ENCODE measurements at places on chromosomes 6 and 20. TPM values are rescaled to one million over a fixed set of nuclear protein-coding genes. Genes with fewer than 3 reads are reported as not detected.
A peak's percentile ranks its signal among the peaks of the same experiment; 100 is the strongest.

- DNase-seq, result no peak
Measured at GRCh38 chr20:21046413-21047070, 59.6 kb downstream of the LINC00237 start.

GRCh38 chr6:98433325-98434056 is 400.9 kb upstream of the POU3F2 start:
- DNase-seq, result no peak

DNA sequence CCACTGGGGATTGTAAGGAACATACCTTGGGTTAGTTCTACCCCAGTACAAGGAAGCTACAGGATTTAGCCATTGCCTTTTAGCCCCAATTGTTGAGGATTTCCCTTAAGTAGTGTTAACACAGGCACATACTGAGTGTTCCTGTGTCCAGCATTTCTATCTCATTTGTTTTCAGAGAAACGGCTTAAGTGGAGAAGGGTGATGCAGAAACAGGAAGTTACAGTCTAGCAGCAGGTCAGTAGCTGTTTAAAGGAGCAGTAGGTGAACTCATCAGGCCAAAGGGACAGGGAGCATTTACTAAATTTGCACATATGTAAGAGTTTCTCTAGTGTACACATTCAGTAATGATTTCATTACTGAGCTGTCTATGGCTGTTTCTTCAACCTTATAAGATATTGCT is 644.2 kb upstream of the GJE1 start:
- no peak for DNase-seq

STK35 gene
- 10.8 TPM for total RNA-seq

DNA sequence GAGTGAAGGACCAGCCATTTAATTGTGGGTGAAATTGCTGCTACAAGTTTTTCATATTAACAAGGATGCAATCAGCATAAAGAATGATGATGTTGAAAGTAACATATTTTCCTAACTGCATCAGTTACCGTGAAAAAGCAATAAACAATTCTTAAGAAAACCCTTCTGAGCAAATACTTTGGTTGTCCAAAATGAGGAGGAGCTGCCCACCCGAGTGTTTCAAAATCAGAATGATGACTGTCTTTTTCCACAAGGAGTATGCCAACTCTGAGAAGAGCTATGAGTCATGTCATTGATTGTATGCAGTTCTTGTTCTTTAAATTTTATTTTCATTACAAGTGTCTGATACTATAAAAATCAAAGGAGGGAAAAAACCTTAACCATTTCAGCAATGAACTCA is 470.5 kb downstream of the COL12A1 start:
- no peak for DNase-seq

DNA sequence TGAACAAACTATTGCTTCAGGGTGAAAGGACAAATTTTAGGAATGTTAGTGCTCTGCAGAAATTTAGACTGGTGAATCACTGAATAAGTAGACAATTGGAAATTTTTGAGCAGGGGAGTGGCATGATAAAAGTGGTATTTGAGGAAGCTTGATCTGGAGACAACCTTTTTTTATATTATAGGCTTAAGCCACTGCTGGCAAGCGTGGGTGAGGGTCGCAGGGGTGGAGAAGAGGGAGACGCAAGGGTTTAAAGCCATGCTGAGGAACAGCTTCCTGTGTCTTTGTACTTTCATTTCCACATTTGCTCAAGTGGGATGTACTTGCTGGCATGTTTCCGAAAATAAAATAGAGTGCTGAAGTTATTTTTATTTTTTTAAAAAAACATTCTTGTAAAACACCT is 23.7 kb downstream of the NCOA7 start:
- DNase-seq, result peak; percentile 10

DNA sequence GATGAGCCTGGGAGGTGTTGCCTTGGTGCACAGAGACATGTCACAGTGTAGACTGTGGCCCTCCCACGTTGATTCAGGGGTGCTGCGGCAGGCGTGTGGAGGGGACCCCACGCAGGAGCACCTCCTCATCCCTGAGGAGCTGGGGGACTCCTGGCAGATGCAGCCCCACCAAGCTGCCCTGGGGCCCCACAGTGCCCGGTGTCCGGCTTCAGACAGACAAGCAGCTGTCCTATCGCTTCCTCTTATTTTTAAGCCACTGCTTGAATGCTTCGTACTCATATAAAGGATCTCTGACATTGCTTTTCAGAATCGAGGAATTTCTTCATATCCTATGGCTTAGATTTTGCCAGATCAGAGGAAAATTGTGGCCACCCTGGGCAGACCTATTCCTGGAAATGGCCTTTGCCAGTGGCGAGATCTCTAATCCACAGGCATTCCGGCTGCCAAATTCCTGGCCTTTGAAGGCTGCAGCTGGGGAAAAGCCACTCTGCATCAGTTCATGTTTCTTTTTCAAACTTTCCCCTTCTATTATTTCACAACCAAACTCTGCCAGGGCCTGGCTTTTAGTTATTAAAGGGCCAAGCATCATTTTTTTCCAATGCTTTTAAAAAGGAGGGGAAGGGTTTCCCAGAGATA is 337.0 kb downstream of the THBS2 start:
- DNase-seq, result no peak

GRCh38 chr6:141026504-141026903 is 1106.2 kb upstream of the GJE1 start:
- no peak for DNase-seq

DNA sequence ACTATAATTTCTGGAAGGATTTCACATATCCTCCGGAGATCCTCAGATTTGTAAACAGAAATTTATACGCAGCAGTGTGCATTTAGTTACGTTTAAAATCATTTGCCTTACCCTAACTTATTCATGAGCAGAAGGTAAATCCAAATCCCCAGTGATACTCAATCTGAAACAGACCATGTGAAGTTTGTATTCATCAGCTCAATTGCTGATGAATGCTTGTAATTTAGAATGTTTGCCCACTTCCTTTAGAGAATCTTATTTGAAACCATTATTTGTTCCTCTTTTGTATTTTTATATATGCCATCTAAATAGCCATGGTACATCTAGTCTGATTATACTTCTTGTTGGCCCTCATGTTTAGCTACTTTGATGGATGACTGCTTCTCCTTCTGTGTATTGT is 15.4 kb downstream of the TAAR1 start:
- no peak for DNase-seq

DNA sequence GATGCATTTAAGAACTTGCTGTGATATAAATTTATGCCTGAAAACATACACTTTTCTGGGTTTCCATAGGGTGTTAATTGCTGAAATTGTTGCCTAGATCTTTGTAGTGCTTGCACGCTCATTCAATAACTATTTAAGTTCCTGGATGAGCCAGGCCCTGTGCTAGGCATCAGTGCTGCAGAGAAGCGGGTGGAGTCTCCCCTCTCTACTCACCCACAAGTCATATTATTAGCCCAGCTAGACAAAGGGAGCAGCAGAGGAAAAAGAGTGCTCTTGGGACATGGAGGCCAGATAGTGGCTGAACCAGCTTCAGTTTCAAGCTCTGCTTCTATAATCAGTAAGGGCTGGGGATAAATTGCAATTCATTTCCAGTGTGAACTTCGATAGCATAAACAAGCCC is 329.1 kb downstream of the TFAP2B start:
- no peak for DNase-seq

- DNase-seq, result peak; percentile 30
Measured at GRCh38 chr20:35767683-35768481, 3.9 kb upstream of the PHF20 start.

HLA-DQB1 gene
- total RNA-seq, result 0.51 TPM

- DNase-seq, result no peak
Measured at GRCh38 chr6:157885211-157885788, 62.3 kb downstream of the SNX9 start.

HLA-DMA gene
- 0.11 TPM for total RNA-seq

DNA sequence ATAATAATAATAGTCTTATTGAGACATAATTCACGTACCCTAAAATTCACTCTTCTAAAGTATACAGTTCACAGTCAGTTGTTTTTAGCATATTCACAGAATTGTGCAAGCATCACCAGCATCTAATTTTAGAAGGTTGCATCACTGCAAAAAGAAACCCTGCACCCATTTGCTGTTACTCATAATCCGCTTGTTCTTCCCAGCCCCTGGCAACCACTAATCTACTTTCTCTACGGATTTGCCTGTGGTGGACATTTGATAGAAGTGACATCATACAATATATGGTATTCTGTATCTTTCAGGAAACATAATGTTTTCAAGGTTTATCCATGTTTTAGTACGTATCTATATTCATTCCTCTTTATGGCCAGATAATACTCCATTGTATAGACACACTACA is 41.5 kb upstream of the FAM184A start:
- DNase-seq, result peak; percentile 22

SLC9A8 gene
- 2.2 TPM for total RNA-seq

DNA sequence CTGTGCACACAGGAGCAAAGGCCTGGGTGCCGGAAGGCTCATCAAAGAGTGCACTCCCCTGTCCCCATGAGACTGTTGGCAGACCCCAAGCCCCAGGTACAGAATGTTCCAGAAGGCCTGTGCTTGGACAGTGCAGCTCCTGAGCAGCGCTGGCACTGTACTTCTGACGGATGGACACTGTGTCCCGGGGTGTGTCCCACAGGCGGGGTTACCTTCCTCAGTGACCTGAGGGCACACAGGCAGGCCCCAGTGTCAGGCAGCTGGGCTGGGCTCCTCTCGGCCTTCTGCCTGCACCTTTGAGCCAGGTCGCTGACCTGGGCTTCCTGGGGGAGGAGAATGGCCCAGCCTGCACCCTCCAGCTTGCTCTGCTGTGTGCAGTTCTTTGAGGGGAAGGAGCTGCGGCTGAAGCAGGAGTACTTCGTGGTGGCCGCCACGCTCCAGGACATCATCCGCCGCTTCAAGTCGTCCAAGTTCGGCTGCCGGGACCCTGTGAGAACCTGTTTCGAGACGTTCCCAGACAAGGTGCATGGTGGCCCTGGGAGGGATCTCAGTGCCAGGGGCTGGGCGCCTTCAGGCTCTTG is 30.1 kb downstream of the PYGB start:
- no peak for DNase-seq

GRCh38 chr6:107075951-107076381 is 39.3 kb downstream of the BEND3 start:
- no peak for DNase-seq

DNA sequence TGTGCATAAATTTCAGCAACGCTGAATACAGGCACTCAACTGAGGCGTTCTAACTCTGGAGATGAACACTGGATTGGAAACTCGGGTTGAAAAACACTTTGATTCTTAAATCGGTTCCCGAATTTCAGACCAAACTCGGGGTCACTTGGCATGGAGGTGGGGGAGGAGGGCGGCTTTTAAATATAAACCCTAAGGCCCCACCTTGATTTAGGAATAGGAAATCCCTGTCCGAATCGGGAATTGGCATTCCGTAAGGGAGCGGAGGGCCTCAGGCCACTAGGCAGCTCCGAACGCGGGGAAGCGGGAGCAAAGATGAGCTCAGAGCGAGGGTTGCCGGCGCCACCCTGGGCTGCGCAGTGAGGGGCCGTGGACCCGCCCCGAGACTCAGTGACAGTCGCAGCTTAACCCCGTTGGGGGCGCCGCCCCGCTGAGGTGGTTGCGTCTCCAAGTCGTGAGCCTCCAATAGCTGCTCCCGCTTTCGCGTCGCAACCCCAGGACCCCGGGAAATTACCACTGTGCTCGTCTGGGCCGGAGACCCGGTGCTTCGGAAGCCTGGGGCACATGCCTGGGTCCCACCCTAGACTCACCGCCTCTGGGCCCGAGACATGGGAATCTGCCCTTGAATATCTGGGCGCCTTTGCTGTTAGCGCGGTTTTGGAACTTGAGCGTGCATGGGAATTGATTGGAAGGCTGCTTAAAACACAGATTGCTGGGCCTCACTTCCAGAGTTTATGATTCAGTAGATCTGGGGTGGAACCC is 4.6 kb upstream of the SIM1 start:
- DNase-seq, result no peak

COL9A3 gene
- 6.1 TPM for total RNA-seq

GRCh38 chr6:159894991-159895390 is 4.2 kb downstream of the MAS1 start:
- no peak for DNase-seq

GRCh38 chr6:84549917-84550316 is 214.5 kb downstream of the TBX18 start:
- no peak for DNase-seq

DNA sequence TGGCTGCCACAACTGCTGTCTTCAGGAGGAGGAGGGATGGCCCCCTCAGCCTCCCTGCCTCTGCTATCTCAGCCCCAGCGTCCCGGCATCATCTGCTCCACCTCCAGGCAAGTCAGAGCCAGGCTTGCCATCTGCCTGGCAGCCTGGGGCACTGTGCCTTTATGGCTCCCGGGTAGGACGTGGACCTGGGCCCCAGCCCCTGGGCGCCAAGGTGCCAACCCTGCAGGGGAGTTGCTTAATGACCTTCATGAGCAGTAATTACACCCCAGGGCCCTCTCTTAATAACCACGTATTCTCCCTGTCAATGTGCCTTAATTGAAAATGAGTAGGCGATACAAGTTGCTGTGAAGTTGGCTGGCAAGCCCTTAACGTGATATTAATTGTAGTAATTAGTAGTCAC is 122.1 kb upstream of the MLN start:
- DNase-seq, result no peak

- DNase-seq, result no peak
Measured at GRCh38 chr20:60897976-60898375, 354.1 kb upstream of the CDH4 start.

TCP11 gene
- total RNA-seq, result 0.06 TPM

DNA sequence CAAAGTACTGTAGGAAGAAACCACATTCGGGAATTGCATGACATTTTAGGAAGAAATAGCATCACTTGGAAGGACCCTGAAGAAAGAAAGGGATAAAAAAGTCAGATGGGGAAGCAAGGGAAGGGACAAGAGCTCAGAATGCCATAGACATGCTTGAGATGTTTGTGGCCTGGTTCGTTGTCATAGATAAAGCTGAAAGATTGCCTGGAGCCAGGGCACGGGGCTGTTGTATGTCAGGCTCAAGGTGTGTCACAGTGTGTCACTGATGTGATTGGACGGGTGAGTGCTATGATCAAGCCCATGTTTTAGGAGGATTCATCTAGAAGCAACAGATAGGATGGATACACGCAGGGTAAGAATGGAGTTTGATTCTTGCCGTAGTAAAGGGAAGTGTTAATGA is 216.2 kb upstream of the SOX4 start:
- no peak for DNase-seq

BEND6 gene
- total RNA-seq, result 9.0 TPM

- no peak for DNase-seq
Measured at GRCh38 chr6:17269840-17270239, 11.3 kb upstream of the RBM24 start.

GRCh38 chr6:44161997-44162338 is 3.3 kb downstream of the CAPN11 start:
- peak; percentile 85 for DNase-seq

GRCh38 chr6:101266063-101266462 is 127.4 kb upstream of the GRIK2 start:
- no peak for DNase-seq

- DNase-seq, result no peak
Measured at GRCh38 chr6:46421939-46422338, 69.3 kb downstream of the RCAN2 start.

GRCh38 chr6:21049148-21049547 is 514.9 kb downstream of the CDKAL1 start:
- no peak for DNase-seq

TRPC4AP gene
- 25.7 TPM for total RNA-seq

ZNF334 gene
- total RNA-seq, result 0.54 TPM

BTNL2 gene
- not detected for total RNA-seq

- peak; percentile 78 for DNase-seq
Measured at GRCh38 chr20:12927489-12927888, 81.3 kb upstream of the SPTLC3 start.

CHRNA4 gene
- not detected for total RNA-seq

- no peak for DNase-seq
Measured at GRCh38 chr6:44036699-44037101, 90.6 kb downstream of the MRPL14 start.

PDE10A gene
- 6.8 TPM for total RNA-seq

Data from Daoy (cell line).